Adipose tissue (tissue), 3 donors: ENCODE measurements at places on chromosomes 2 and 18. TPM values are rescaled to one million over a fixed set of nuclear protein-coding genes. Genes with fewer than 3 reads are reported as not detected.

Gene DPY30
- polyA plus RNA-seq, result 52.4 TPM

Gene UNC80
- polyA plus RNA-seq, result 0.01 TPM

Gene AMER3
- 0.03 TPM for polyA plus RNA-seq

Gene CDKL4
- polyA plus RNA-seq, result not detected

Gene ASTL
- polyA plus RNA-seq, result not detected

Gene OTOS
- polyA plus RNA-seq, result not detected

Gene ESPNL
- polyA plus RNA-seq, result 0.06 TPM

Gene HOXD13
- 0.51 TPM for polyA plus RNA-seq

Gene GNLY
- 2.3 TPM for polyA plus RNA-seq

Gene MLPH
- polyA plus RNA-seq, result 15.0 TPM

Gene KYNU
- polyA plus RNA-seq, result 7.8 TPM

Gene SNED1
- polyA plus RNA-seq, result 3.3 TPM

Gene DYNAP
- not detected for polyA plus RNA-seq

Gene GAREM2
- 1.7 TPM for polyA plus RNA-seq

Gene DNAJC5G
- not detected for polyA plus RNA-seq

Gene IL1R2
- 42.7 TPM for polyA plus RNA-seq

Gene SP5
- 0.28 TPM for polyA plus RNA-seq

Gene SATB2
- polyA plus RNA-seq, result 1.8 TPM

Gene MERTK
- polyA plus RNA-seq, result 5.3 TPM

Gene MYO7B
- 2.1 TPM for polyA plus RNA-seq

Gene CIB4
- not detected for polyA plus RNA-seq

Gene ASXL3
- 0.11 TPM for polyA plus RNA-seq

Gene LHCGR
- not detected for polyA plus RNA-seq

Gene RANBP2
- polyA plus RNA-seq, result 18.2 TPM

Gene DSG4
- polyA plus RNA-seq, result not detected

Gene SKA1
- not detected for polyA plus RNA-seq

Gene DNER
- 10.8 TPM for polyA plus RNA-seq

Gene RHBDD1
- 6.0 TPM for polyA plus RNA-seq

Gene PER2
- polyA plus RNA-seq, result 5.6 TPM

Gene SPP2
- polyA plus RNA-seq, result not detected

Gene MC5R
- 0.40 TPM for polyA plus RNA-seq

Gene LAPTM4A
- polyA plus RNA-seq, result 266 TPM

Gene RAB6C
- polyA plus RNA-seq, result not detected

Gene CCT4
- 86.2 TPM for polyA plus RNA-seq

Gene CAPN10
- 25.3 TPM for polyA plus RNA-seq

Gene BOD1L2
- polyA plus RNA-seq, result not detected

Gene SCN1A
- polyA plus RNA-seq, result 0.01 TPM

Gene PLEKHM3
- 6.7 TPM for polyA plus RNA-seq

Gene LCT
- polyA plus RNA-seq, result 0.11 TPM

Gene NHEJ1
- polyA plus RNA-seq, result 9.4 TPM

Gene ROCK2
- polyA plus RNA-seq, result 17.3 TPM
